Endodermal cell (in vitro differentiated cells): ENCODE measurements at places on chromosomes 3 and 15. TPM values are rescaled to one million over a fixed set of nuclear protein-coding genes. Genes with fewer than 3 reads are reported as not detected.
A peak's percentile ranks its signal among the peaks of the same experiment; 100 is the strongest.

DNA sequence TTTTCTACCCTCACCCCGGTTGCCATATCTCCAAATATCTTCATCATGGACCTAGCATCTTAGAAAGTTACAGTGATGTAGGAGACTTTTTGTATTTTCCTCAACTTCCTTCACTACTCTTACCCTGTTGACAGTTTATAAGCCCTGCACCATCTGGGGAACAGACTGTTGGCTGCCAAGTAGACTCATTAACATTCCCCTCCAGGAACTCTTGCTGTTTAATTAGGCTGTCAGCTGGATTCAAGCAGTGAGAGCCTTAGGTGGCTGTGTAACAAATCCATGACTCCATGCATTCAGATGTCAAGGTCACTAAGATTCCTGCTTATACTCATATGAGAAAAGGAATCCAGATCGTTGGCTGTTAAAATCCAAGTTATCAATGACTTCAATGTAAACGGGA is 198.3 kb downstream of the NAALADL2 start:
- H3K4me1 ChIP-seq = no peaks in the 10 kb centered on the region
- H3K27ac ChIP-seq = no peak overlapping the region
- H3K36me3 ChIP-seq = no peaks in the 10 kb centered on the region

SCAP gene
- total RNA-seq = 98.9 and 103 TPM in 2 replicates

ATP11B gene
- 23.6 and 27.8 TPM in 2 replicates for total RNA-seq

DNA sequence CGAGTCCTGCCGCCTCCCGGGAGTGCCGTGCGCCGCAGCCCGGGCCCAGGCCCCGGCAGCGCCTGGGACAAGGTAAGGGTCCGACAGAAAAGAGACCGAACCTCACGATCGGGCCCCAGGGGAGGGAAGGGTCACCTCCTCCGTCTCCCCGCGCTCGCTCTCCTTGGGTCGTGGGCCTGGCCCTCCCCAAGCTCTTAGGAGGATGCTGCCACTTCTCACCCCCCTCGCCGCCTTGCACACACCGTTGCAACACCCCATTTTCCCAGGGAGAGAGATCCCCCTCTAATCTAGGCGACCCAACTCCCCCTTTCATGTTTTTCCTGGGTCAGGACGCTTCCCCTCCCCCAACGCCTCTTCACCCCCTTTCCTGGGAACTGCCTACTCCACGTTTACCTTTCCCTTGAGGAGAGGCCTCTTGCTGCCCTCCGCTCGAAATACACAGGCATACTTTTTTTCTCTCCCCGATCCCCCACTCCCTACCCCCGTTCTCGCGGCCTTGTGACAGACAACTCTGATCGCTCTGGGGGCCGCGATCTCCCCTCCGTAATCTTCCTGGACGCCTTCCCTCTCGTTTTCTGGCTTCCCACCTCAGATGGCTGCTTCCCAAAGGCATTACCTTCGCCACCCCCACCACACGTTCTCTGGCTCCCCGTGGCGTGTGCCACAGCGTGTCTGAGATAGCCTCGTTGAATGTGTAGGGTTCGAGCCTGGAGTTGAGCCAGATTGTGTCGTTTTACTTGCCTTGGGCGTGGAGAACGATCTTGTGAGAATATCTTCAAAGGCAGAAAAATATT is 688 bp downstream of the SETD5 start:
- H3K4me1 ChIP-seq = peaks cover 3% of the 10 kb centered on the region
- peak overlapping the region; percentile 92 for H3K27ac ChIP-seq
- H3K4me3 ChIP-seq = peak overlapping the region; percentile 88
- H3K27me3 ChIP-seq = no peaks in the 10 kb centered on the region
- peak; percentile 80 for DNase-seq

CACNA2D2 gene
- 14.9 and 17.6 TPM in 2 replicates for total RNA-seq

SEMA3B gene
- 5.9 and 6.5 TPM in 2 replicates for total RNA-seq

GRCh38 chr3:38648024-38648658 is 1.3 kb downstream of the SCN5A start:
- peaks cover 71% of the 10 kb centered on the region for H3K27me3 ChIP-seq
- no peaks in the 10 kb centered on the region for H3K4me1 ChIP-seq
- H3K27ac ChIP-seq = no peak overlapping the region
- H3K4me3 ChIP-seq = no peak overlapping the region
- peak; percentile 44 for DNase-seq

SUSD5 gene
- 0.82 to 2.1 TPM (median 1.3 TPM) in 3 replicates for total RNA-seq
